Stimulated activated CD8-positive, alpha-beta memory T cell treated with anti-CD3 and anti-CD28 coated beads, Interleukin-7, amount 100 ng/mL, for 48 hours (primary cell): ENCODE measurements at places on chromosomes 1 and 21.

DNA sequence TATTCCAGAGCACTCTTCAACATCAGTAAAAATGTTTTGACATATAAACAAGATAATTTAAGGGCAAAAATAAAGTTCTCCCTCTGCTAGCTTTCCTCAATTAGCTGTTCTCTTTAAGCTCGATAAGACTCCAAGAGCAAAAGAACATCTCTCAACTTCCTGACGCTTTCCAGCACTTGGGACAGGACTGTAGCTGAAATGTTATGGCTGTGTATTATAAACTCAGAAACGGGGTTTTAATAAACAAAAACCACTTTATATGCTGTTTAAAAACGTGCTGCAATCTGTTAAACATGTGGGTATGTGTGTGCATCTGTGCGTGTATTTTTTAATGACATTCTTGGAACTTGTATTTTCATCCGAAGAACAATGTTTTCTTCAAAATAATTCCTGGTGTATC, 71.5 kb upstream of the RGS2 start:
- no peak for DNase-seq

DNA sequence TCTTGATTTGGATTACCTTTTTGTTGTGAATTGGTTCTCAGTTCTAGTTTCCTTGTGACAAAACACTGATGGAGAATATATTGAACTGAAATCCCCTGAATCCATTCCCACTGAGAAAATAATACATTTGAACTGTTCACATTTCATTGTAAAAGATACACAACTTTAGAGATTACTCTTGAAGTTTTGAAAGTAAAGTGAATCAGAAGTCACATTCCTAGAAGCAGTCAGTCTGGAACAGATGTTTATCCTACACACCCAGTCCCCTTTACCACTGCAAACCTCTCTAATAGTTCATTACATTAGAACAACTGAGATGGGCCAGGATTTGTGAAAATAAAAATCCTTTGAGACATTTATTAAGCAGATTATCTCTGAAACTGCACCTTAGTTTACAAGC, 3.4 kb downstream of the RERE start:
- DNase-seq: no peak

GRCh38 chr1:115090540-115090939, 1.2 kb upstream of the TSPAN2 start:
- no peak for DNase-seq

DNA sequence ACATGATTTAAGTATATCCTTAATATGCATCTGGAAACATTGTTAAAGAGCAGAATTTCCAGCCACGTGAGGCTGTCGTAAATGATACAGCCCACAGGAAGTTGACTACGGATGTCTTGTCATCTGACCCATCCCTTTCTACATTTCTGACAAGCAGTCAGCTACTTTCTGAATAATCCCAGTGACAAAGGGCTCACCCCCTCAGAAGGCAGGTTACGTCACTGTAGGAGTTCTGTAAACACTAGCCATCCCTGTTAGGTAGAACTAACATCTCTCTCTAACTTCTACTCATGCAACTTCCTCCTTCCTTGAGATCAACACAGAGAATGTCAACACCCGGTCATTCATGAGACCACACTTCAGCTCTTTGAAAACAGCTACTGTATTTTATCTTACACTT, 259.2 kb downstream of the GREM2 start:
- DNase-seq: no peak

- no peak for DNase-seq
These were observed 18.2 kb upstream of the PTGFRN start for GRCh38 chr1:116891396-116892079.
